ENCODE measurements at places on chromosomes 4 and X.

DNA sequence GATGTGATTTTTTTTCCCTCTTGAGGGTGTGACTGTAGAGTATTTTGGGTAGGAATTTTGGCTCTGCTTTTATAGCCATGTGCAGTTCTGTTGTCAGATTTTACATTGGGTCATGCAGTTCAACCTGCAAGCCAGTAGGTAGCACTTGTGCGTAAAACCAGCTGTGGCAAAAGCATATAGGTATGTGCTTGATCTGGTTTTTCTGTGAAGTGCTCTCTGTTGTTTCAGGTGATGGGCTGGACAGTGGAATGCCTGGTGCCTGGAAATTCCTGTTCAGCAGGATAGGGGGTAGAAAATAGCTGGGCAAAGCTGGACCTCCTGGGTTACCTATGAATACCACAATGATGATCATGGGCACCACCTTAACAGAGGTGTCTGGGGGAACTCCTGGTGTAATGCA, 584.2 kb upstream of the PCDH10 start:
- no peak for DNase-seq

GRCh38 chr4:111957997-111958396, 187.3 kb upstream of the FAM241A start:
- no peak for DNase-seq

GRCh38 chr4:15729910-15730533, 27.2 kb downstream of the BST1 start:
- peak; percentile 22 for DNase-seq

- DNase-seq, result no peak
Observed at GRCh38 chrX:53171356-53171755, 53.7 kb downstream of the KDM5C start.
